IPS DF 19.7 (cell line): ENCODE measurements at places on chromosomes 4 and X.

- no peak for DNase-seq
Observed at GRCh38 chrX:347351-348117, 28.9 kb upstream of the GTPBP6 start.

- no peak for DNase-seq
Observed at GRCh38 chr4:154562697-154563254, at the start of gene FGB. TSS of gene FGB (plus strand) at chr4:154563011. CDS start at chr4:154563019, 8 bp downstream.

DNA sequence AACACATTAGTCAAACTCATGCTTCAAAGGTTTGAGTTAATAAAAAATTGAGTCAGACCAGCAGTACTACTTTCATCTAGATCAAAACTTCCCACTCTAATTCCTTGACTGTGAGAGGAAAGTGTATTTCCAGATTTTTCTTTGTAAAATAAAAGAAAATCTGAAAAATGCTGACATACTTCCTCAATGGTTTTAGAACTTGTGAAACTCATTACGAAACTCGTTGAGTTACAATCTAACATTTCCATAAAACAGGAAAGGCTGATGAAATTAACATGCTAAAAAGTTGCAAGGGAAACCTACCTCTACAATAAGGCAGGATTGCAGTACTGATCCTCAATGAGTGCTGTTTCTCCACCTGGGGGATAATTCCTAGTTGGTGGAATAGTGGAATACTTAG, 217.8 kb upstream of the HCCS start:
- DNase-seq = no peak

GRCh38 chrX:102650903-102651241, 411 bp upstream of the GPRASP1 start:
- no peak for DNase-seq

- DNase-seq = no peak
Observed at GRCh38 chr4:184548648-184549341, 74.4 kb upstream of the IRF2 start.

- no peak for DNase-seq
Observed at GRCh38 chr4:24395937-24396336, 188.4 kb downstream of the DHX15 start.

DNA sequence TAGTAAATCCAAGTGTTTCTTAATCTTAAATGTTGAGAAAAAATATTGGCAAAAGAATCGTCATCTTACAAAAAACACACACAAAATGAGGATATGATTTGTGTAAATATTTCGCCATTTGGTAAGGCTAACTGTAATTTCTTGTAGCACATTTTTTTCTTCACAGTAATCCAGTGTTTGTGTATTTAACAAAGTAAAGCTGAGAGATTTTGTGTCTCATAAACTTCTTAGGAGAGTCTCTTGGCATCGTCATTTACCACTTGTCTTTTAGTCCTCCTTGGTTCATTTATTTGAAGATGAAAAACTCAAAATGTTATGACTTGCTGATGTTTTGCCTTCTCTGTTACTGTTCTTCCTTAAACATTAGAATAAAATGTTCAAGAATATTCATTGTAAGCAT, 326.7 kb upstream of the PITX2 start:
- DNase-seq = no peak

DNA sequence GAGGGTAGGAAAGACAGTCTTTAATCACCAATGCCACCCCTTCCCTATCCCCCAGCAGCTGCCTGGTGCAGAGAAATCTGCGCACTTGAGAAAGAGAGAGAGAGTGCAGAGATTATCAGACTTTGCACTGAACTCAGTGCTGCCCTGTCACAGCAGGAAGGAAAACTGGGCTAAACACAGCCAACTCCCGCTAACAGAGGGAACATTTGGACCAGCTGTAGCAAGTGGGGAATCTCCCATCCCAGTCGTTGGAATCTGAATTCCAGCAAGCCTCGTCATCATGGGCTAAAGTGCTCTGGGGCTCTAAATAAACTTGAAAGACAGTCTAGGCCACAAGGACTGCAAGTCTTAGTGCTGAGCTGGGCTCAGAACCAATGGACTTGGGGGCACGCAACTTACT, 168.7 kb downstream of the DLG3 start:
- DNase-seq = no peak

DNA sequence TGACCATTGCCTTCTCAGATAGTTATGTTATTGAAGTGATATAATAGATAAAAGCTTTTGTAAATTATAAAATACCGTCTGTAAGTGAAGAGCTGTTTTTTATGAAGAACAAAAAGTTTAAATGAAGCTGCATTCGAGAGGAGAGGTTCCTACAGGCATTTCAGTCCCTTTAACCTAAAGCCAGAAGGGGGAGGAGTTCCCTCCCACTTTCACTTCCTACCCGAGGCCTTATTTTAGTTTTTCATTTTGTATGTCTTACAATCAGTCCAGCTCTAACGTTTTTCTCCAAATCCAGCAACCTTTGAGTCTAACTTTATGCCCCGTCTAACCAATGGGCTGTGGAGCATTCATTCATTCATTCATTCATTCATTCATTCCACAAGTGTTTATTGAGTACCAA, 16.5 kb upstream of the SOX3 start:
- no peak for DNase-seq

GRCh38 chr4:20356565-20356964, 104.9 kb downstream of the SLIT2 start:
- DNase-seq = no peak

- no peak for DNase-seq
Observed at GRCh38 chrX:13125188-13125587, 80.8 kb upstream of the FAM9C start.

DNA sequence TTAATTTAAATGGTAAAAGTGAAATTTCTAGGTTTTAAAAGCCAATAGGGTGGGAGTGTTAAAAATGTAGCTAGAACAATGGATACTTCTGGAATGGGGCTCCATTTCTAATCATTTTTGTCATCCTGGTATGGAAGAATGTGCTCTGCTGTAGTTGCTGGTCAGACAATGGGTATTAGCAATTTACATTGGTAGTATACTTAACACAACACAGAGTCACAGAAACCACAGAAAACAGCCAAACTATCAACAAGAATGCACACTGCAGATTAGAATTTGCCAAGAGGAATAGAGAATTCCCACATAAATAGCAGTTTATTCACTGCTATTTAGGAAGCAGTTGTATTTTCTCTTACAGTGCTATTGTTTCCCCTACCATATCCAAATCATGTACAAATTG, 319.6 kb downstream of the PPP3CA start:
- DNase-seq = no peak

DNA sequence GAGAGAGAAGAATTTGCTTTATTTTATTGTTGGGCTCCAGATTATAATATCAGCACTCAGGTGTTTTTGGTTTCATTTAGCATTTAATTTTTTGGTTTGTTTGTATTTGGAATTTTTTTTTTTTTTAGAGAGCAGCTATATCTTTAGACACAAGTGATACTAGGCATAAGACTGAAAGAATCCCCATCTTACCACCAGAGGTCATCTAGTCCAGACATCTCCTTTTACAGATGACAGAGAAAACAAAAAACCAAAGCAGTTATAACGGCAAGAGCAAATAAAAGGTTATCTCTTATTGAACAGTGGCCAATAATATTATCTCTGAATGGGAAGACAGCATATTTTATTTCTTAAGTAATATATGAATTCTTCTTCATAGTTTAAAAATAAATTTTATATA, 22.8 kb downstream of the USP38 start:
- no peak for DNase-seq

- DNase-seq = no peak
Observed at GRCh38 chrX:2435465-2435864, 65.3 kb downstream of the DHRSX start.

GRCh38 chrX:118329175-118329574, 16.7 kb upstream of the WDR44 start:
- DNase-seq = no peak

GRCh38 chr4:39587881-39588280, 50.8 kb downstream of the SMIM14 start:
- no peak for DNase-seq

DNA sequence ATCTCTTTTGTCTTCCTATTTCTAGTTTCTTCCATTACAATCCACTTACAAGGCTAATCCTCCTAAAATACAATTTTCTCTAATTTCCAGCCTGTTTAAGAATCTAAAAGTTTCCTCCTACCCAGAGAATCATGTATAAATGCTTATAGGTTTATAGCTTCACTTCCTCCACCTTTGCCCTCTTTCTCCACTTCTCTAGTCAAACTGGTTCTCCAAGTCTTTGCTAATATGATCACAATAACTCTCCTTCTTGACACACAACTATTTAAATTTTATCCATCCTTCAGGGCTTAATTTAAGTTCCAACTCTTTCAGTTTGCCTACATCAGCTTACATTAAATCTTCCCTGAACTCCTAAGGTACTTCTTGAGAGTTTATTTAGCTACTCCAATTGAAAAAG, 69.2 kb downstream of the RPS6KA6 start:
- DNase-seq = no peak

GRCh38 chrX:136488706-136489105, 959 bp downstream of the BRS3 start:
- DNase-seq = no peak

- DNase-seq = no peak
Observed at GRCh38 chr4:177444911-177445736, 2.9 kb upstream of the AGA start.

DNA sequence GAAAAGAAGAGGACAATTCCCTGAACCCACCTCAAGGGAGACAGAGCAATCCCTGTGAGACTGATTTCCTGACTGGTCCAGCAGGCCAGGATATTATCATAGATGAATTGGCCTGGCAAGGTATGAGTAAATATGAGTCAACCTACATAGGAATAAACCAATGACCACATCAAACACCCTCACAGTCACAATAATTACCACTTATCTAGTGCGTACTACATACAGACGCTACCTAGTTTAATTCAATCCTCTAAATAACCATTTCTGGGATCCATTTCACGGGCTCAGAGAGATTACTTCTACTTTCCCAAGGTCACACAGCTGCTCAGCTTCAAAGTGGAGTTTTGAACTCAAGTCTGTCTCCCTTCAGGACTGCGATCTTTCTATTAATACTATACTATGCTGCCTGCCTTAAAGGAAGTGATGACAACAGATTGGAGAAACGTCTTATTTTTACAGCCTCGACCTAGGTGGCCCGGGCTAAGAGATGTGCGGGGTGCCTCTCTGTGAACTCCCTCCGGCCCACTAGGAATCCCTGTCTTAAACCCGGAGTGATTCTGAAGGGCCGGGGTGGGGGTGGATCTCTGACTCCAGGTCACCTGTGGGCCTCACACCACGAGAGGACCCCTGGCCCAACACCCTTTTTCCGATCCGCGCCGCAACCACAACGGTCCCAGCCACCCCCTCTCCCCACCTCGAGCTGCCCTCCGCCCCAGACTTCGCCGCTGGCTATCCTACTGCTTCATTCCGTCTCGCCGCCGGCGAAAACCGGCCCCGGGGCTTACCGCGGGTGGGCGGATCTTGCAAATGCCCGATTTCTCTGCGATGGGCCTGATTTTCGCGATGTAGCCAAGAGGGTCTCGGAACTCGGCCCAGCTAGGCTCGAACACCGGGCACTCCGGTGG, 800 bp downstream of the KDM5C start:
- DNase-seq = no peak

- DNase-seq = no peak
Observed at GRCh38 chr4:122830426-122831095, 3.9 kb downstream of the FGF2 start.

GRCh38 chr4:185280608-185281007, 71.2 kb downstream of the SNX25 start:
- DNase-seq = no peak

GRCh38 chr4:145535202-145535601, 53.5 kb downstream of the SMAD1 start:
- no peak for DNase-seq
